GF-D8 (cell line): ENCODE measurements at places on chromosomes 3 and 15.

DNA sequence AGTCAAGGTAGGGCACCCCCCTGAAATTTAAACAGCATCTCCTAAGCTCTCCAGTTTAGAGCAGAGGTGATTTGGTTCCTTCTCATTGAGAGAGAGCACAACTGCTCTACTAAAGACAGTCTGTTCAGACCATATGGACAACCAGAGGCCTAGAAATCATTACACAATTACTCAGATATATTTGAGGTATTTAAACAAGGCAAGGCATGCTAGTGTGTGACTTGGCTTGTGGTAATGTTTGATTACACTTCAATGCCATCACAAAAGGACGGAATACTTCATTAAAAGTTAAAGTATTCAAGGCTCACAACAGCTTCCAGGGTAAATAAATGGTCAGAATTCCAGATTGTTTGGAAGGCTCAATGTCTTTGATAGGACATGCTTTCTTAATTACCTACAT, 110.2 kb downstream of the LRTM1 start:
- no peak for DNase-seq

DNA sequence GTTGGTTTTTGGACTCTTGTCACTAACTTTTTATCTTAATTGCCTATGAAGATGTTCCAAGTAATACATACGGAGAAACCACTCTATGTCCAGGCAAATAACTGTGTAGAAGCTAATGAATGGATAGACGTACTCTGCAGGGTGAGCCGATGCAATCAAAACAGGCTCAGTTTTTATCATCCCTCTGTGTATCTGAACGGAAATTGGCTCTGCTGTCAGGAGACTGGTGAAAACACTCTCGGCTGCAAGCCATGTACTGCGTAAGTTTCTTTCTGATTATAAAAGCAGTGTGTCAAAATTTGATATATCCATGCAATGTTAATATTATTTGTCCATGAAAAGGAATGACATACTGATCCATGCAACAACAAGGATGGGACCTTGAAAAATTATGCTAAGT, 121.6 kb downstream of the RASA2 start:
- DNase-seq, result no peak

- DNase-seq, result no peak
Observed at GRCh38 chr3:107959550-107960154, 131.2 kb downstream of the CD47 start.

- no peak for DNase-seq
Observed at GRCh38 chr15:50318697-50319096, 36.3 kb downstream of the GABPB1 start.

- no peak for DNase-seq
Observed at GRCh38 chr3:99684644-99685043, 46.2 kb downstream of the COL8A1 start.

GRCh38 chr15:39227001-39227400, 353.9 kb upstream of the THBS1 start:
- no peak for DNase-seq

DNA sequence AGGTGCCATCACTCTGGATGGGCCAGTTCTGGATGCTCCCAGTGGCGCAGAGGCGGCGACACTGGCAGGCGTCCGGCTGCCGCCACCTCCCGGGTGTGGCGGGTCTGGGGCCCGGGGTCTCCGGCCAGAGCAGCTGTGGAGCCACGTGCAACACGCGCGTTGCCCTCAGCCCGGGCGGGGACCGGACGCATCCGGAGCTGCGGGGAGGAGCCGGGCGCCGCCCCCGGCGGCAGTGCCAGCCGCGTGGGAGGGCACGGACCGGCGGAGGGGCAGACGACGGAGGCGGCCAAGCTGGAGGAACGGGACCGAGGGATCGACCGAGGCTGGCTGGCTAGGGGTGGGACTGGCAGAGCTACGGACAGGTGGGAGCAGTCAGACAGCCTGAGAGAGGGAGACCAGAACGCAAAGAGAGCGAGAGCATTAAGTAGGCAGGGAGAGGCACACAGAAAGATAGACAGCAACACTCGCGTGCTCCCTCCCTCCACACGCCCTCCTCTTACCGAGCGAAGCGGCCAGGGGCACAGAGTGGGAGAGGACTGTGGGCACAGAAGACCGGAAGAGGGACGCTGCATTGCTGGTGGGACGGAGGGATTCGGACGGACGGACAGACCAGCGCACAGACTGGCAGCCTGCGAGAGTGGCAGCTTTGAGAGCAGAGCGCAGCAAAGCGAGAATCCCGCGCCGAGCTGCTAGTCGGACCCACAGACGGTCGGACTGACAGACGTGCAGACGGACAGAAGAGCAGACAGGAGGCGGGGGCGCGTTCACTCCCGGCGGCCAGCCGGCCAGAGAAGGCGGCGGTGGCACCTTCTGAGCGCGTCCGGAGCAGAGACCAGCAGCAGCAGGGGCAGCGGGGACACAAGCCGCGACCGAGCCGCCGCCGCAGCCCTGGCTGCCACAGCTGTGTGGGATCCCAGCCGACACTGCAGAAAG, at the start of gene ARPP21:
TSS of gene ARPP21 (plus strand) at position 272 of the 933 bp plus-strand sequence. CDS start 42,227 bp downstream, outside the sequence.
- DNase-seq, result no peak

GRCh38 chr15:31042751-31043150, 51.3 kb upstream of the MTMR10 start:
- DNase-seq, result no peak

DNA sequence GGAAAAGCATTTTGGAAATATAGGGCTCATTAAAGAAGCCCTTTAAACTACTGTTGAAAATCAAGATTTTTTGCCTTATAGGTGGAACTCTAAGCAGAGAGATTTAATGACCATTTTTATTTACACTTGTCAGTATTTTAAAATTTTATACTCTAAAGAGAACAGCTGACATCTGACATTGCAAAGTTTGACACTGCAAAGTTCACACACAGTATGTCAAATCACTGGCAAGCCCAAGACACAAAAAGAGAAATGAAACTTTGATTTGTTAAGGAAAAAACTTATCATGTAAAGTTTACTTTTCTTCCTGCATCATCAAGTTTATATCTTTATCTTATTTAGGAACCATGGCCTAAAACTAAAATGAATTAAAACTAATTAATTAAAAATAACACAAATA, 40.2 kb downstream of the DPH6 start:
- no peak for DNase-seq

GRCh38 chr3:66110840-66111239, 72.1 kb upstream of the MAGI1 start:
- DNase-seq, result no peak

GRCh38 chr3:152772674-152773225, 62.2 kb upstream of the P2RY1 start:
- no peak for DNase-seq

- DNase-seq, result no peak
Observed at GRCh38 chr15:62566248-62566647, 401.2 kb upstream of the C2CD4B start.

- DNase-seq, result no peak
Observed at GRCh38 chr3:187000711-187001151, 70.4 kb downstream of the ST6GAL1 start.

DNA sequence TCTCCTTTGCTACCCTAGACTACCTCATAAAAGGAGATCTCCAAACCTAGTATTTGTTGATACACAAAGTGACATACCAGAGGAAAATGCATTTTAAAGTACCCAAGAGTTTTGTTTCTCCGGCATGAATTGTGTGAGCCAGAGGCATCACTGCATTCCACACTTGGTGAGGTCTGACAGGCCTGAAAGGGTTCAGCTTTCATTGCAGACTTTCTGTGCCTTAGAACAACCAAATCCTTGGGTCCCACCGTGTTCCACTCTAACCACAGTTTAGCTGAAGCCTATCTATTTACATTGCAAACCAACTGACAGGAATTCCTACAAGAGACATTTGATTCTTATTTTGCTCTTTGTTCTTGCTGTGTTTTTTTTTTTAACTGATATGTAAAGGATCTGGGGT, 21.0 kb upstream of the EID1 start:
- DNase-seq, result no peak

GRCh38 chr15:57045741-57046382, 127.4 kb downstream of the TCF12 start:
- no peak for DNase-seq

- DNase-seq, result no peak
Observed at GRCh38 chr15:39320355-39320754, 260.5 kb upstream of the THBS1 start.

DNA sequence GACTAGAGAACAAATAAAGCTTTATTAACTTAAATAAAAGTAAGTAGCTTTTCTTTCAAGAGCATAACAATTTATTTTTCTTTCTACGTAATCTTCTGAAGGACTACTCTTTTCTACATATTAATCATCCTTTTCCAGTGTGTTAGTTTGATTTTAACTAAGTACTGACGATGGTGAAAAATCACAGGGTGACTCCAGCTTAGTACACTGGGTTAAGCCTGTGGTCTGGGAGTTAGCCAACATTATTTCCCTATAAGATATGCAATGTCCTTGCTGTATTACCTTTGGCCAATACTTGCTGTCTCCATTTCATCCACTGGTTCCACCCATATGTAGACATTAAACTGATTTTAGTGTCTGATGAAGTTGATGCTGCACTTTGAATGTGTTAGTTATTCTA, 508.6 kb upstream of the SUCLG2 start:
- DNase-seq, result no peak

DNA sequence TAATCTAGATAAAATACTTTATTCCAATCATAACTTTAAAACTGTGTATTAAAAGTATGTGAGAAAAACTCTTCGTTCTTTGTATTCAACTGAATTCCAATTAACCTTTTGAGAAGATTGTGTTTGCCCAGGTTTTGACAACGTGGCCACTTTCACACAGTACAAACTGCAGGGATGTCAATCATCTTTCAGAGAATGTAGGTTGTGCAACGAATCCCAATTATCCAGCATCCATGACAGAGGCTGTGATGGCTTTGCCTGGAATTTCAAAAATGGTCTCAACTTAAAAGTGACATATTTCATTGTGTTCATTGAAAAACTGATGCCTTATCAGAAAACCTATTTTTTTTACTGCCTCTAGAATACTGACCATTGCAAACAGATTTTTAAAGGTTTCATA, 615.1 kb upstream of the KCNMB2 start:
- DNase-seq, result no peak

DNA sequence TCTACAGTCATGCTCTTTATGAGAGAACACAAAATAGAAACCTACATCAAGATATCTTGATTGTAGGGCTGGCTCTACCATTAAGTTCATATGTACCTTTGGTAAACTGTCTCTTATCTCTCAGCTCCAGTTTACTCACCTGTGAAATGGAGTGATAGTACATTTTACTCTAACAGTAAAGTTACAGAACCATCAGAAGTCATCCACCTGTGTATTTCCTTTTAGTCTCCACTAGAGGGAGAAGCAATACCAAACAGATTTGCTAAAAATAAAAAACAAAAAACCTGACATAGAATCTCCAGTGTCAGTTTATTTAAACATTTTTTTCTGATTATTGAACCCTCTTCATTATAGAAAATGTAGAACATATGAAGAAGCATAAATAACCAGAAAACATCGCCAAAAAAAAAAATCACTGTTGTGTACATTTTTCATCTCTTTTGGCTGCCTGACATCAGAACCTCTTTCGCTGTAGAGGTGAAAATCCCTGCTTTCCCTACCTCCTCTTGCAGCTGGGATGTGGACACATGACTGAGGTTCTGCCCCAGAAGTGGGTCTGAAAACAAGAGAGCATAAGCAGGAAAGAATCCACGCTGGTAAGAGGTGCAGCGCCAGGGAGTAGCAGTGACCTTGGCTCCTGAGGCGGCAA, 48.7 kb upstream of the WDR72 start:
- DNase-seq, result no peak

DNA sequence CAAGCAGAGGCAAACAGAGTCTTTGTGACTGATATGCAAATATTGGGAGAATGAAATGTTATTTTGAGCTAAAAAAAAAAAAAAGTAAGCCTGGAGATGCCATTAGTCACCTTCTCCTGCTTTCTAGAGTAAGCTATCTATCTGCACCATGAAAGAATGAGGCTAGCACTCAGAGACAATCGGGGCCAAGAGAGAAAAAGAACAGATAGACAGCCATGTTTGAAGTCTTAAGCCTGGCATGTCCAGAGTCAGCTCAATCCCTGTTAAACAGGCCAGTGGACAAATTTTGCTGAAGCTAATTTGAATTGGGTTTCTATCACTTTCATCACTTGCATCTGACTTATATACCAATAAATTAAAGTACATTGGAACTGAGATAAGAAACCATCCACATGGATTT, 204.4 kb downstream of the SLC9A9 start:
- no peak for DNase-seq

- no peak for DNase-seq
Observed at GRCh38 chr15:38536201-38536676, 28.4 kb downstream of the RASGRP1 start.

GRCh38 chr3:43105596-43106292, at the start of gene POMGNT2:
Gene POMGNT2 (minus strand): TSS chr3:43106079. CDS start chr3:43081431, 24,648 bp downstream.
- DNase-seq, result no peak

DNA sequence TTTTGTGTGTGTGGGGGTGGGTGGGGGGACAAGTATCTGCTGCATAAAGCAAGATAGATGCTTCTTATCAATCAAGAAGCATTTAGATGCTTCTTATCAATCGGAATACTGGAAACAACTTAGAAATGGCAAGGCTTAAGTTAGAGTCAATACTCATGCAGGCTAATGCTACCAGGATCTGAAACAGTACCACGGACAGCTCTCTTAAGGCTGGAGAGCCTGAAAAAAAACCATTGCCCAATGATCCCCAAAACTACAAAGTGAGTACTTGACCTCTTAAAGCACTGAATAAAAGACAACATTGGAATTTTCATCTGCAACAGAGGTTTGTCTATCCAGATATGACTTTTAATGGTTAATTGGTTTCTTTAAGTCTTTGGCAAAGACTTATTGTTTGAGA, 262.3 kb downstream of the GAP43 start:
- DNase-seq, result no peak

DNA sequence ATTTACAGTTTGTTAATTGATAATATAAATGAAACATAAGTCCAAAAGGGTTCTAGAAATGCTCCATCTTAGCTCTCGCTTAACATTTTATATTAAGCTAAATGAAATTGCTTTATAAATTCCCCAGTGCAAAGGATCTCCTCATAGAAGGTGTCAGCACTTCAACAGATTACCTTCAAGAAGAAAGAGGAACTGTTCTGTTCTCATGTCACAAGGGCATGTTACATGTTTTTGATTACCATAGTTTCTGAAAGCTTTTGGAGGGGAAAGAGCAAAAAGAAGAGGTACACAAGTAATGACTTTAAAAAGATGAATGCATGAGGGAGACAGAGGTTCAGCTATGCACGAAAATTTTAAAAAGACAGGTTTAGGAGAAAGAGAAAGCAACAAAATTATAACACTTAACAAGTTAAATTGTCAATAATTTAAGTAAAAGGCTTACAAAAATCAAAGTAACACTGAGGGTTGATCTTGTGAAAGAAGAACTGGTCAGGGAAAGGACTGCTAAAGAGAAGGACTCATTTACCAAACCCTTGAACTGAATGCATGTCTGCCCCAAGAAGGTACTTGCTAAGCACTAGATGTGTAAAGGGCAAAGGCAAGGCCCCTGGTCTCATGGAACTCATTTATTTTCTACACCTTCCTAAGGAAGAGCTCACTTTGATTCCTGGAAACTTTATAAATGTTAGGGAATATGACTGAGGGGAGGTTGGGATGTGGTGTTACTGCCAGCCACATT, 45.1 kb downstream of the CCDC191 start:
- DNase-seq, result no peak

DNA sequence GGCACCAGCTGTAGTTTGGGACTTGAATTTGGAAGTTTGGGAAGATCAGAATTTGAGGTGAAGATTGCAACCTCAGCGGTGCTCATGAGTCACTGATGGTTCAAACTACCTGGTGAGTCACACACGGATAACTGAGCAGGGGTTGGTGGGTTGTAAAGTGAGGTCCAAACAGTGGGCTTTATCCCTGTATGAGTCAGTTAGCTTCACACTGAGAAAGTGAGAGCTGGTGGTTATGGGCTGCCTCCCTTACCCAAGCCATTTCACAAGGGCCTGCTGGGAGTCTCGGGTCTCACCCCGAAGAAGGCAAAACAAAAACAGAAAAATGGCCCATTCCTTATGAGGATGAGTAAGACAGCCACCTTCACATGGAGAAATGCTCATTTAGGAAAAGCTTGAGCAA, 77.0 kb downstream of the ITGA11 start:
- DNase-seq, result no peak
